ENCODE measurements at places on chromosomes 7 and 10.

- H3K4me3 ChIP-seq: no peak overlapping the region
- H3K36me3 ChIP-seq: no peaks in the 10 kb centered on the region
- DNase-seq: no peak
- no peak overlapping the region for H3K27ac ChIP-seq
These were observed 8.5 kb downstream of the PDZD8 start for GRCh38 chr10:117366741-117367140.

- H3K36me3 ChIP-seq: no peaks in the 10 kb centered on the region
- no peaks in the 10 kb centered on the region for H3K27me3 ChIP-seq
- H3K27ac ChIP-seq: no peak overlapping the region
- no peak for DNase-seq
- H3K4me3 ChIP-seq: no peak overlapping the region
These were observed 22.9 kb downstream of the SORCS1 start for GRCh38 chr10:107141524-107142061.

DNA sequence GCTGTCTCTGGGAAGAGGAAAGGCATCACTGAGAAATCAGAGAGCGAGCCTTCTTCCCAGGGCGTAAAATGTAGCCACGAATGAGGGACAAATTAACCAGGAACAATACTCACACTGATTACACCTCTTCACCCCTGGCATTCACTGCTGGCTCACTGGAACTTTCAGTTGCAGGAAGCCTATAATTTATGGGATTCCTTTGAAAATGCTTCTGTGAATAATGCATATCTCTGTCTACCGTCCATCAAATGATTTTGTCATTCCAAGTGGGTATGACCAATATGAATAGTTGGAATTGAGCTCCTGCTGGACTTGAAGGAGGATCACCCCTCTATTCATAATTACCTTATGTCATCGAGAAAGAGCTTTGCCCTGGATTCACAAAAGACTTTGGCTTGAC lies 360.3 kb upstream of the FZD8 start:
- no peak overlapping the region for H3K27ac ChIP-seq
- no peaks in the 10 kb centered on the region for H3K4me1 ChIP-seq
- no peak for DNase-seq

DNA sequence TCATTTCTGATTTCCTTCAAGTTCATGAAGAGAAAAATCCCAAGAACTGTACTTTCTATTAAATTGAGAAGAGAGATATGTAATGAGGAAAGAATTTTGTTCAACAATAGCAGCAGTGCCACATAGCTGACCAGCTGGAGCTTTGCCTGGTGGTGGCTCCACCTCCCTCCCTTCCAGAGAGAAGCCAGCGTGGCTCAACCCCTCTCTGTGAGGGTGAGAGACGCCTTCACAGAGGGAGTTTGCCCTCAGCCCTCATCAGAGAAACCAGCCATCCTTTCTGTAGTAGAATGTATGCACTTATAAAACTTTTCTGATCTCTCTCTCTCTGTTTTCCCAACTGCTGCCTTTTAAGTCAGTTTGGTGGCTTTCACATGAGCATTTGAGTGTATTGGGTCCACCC lies 20.5 kb upstream of the COL1A2 start:
- no peak overlapping the region for H3K4me3 ChIP-seq
- no peaks in the 10 kb centered on the region for H3K4me1 ChIP-seq
- no peak overlapping the region for H3K27ac ChIP-seq
- no peaks in the 10 kb centered on the region for H3K36me3 ChIP-seq

DNA sequence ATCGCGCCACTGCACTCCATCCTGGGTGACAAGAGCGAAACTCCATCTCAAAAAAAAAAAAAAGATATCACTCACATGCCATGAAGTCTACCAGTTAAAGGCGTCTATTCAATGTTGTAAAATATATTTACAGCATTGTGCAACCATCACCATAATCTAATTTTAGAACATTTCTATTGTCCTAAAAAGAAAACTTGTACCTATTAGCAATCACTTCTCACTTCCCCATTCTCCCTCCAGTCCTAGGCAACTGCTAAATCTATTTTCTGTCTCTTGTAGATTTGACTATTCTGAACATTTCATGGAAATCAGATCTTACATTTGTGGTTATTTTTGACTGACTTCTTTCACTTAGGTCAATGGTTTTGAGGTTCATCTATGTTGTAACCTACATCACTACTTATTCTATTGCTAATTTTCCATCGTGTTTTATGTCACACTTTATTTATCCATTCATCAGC lies 25.2 kb upstream of the OTUD1 start:
- H3K4me3 ChIP-seq: no peak overlapping the region
- DNase-seq: no peak
- no peaks in the 10 kb centered on the region for H3K27me3 ChIP-seq

GRCh38 chr7:42174391-42174912 lies 62.6 kb downstream of the GLI3 start:
- H3K27ac ChIP-seq: no peak overlapping the region
- no peak for DNase-seq
- H3K27me3 ChIP-seq: no peaks in the 10 kb centered on the region
- no peak overlapping the region for H3K4me3 ChIP-seq
- H3K36me3 ChIP-seq: no peaks in the 10 kb centered on the region

DNA sequence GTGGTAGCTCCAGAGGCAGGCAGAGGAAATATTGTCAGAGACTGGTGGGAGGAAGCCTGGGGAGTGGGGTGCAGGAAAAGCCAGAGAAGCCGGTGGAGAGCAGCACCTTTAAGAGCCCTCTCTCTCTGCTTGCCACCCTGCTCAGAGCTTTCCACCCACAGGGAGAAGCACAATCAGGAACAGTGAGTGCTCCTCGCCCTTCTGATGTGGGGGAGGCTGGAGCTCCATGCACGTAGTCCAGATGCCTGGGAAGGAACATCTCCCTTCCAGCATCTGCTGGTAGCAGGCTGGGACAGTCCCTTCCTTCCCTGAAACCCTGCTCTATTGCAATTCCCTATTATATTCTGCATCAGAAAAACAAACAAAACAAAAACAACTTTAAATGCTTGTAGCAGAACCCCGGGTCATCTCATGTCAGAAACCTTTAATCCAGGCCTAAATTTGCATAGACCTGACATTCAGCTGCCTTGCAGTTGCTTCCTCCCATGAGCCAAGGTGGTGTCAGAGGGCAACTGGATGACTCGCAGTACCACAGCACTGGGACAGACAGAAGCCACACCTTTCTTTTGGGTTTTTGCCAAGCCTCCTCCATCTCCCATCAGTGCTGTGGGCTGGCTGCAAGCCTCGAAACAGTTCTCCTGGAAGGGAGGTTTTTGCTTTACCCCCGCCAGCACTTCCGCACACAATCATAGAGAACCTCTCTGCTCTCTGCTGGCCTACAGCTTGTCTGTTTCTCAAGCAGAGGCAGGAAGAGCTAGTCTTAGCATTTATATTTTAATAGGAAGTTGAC lies 13.1 kb downstream of the AVPI1 start:
- H3K4me1 ChIP-seq: no peaks in the 10 kb centered on the region
- no peak overlapping the region for H3K4me3 ChIP-seq
- peaks cover 23% of the 10 kb centered on the region for H3K36me3 ChIP-seq
- no peak for DNase-seq
- no peak overlapping the region for H3K27ac ChIP-seq
- H3K27me3 ChIP-seq: no peaks in the 10 kb centered on the region

- H3K27ac ChIP-seq: no peak overlapping the region
- H3K36me3 ChIP-seq: no peaks in the 10 kb centered on the region
- H3K27me3 ChIP-seq: peaks cover 22% of the 10 kb centered on the region
- H3K4me1 ChIP-seq: peaks cover 7% of the 10 kb centered on the region
- no peak overlapping the region for H3K4me3 ChIP-seq
These were observed 529 bp downstream of the CLDN3 start for GRCh38 chr7:73769481-73770001.

DNA sequence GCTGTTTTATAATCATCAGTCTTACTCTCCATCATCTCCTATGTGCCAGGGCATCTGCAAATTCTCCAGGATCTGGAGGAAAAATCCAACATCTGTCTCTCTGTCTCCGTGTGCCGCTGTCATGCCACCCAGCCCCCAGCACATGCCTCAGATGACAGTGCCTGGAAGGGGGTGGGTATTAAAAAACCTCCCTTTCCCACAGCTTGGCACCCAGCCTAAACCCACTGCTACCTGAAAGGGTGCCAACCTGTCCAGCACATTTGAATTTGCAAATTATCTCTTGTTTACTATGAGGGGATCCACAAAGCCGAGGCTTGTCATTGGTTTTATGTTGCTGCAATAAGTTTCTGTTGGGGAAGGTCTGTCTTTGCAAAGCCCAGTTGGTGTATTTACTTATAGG lies 73.1 kb downstream of the EMX2 start:
- H3K4me1 ChIP-seq: no peaks in the 10 kb centered on the region
- H3K36me3 ChIP-seq: no peaks in the 10 kb centered on the region
- no peak for DNase-seq
- H3K27me3 ChIP-seq: no peaks in the 10 kb centered on the region
- H3K27ac ChIP-seq: no peak overlapping the region

GRCh38 chr7:123193235-123193634 lies 6.5 kb downstream of the SLC13A1 start:
- H3K27ac ChIP-seq: no peak overlapping the region
- H3K27me3 ChIP-seq: no peaks in the 10 kb centered on the region
- no peaks in the 10 kb centered on the region for H3K4me1 ChIP-seq
- H3K36me3 ChIP-seq: no peaks in the 10 kb centered on the region

GRCh38 chr7:28528899-28529298 lies 116.6 kb downstream of the CREB5 start:
- H3K36me3 ChIP-seq: no peaks in the 10 kb centered on the region
- H3K4me3 ChIP-seq: no peak overlapping the region
- H3K27me3 ChIP-seq: no peaks in the 10 kb centered on the region
- H3K4me1 ChIP-seq: no peaks in the 10 kb centered on the region
- H3K27ac ChIP-seq: no peak overlapping the region

DNA sequence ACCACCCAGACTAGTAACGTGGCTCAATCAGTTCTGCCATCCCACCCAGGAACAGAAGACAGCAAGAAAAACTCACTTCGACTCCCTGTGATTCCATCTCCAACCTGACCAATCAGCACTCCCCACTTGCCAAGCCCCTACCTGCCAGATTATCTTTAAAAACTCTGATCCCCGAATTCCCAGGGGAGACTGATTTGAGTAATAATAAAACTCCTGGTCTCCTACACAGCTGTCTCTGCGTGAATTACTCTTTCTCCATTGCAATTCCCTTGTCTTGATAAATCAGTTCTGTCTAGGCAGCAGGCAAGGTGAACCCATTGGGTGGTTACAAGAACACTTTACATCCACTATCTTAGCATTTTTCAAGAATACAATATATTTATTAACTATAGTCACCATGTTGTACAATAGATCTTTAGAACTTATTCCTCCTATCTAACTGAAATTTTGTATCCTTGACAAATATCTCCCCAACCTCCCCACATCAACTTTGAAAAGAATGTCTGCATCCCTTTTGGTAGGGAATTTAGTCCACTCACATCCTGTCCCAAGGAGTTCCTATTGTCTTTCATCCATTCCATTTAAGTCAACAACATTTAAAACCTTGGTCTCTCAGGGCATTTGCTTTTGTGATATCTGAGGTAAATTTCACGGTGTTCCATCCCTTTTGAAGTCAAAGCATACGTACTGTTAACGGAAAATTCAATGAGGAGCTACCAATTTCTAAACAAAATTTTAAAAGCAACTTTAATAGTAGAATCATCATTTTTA lies 163.7 kb downstream of the MACC1 start:
- H3K27ac ChIP-seq: no peak overlapping the region
- DNase-seq: no peak
- H3K4me3 ChIP-seq: no peak overlapping the region
- no peaks in the 10 kb centered on the region for H3K36me3 ChIP-seq
- H3K4me1 ChIP-seq: no peaks in the 10 kb centered on the region

GRCh38 chr7:66634816-66635215 lies 6.1 kb downstream of the KCTD7 start:
- H3K4me1 ChIP-seq: peaks cover 25% of the 10 kb centered on the region
- no peaks in the 10 kb centered on the region for H3K27me3 ChIP-seq
- H3K36me3 ChIP-seq: peaks cover 39% of the 10 kb centered on the region
- no peak overlapping the region for H3K27ac ChIP-seq

DNA sequence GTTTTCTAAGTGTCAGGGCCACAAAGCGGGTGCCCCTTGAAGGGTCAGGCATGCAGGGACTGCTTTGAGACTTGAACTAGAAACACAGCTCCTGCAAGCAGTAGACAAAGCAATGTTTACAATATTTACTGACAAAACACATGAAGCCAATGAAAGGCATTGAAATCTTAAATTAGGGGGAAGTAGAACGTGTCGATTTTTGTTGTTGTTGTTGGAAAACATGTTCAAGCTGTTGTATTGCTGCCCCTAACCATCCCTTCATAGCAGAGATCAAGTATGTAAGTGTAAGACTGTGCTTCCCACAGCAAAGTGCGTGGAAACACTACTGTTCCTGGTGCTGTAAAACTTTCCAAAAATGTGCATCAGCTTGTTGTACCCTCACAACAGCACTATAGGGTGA lies 131.6 kb upstream of the MGMT start:
- no peak overlapping the region for H3K4me3 ChIP-seq
- no peak for DNase-seq
- no peak overlapping the region for H3K27ac ChIP-seq

GRCh38 chr10:48253970-48254657 lies 20.4 kb downstream of the FRMPD2 start:
- H3K4me3 ChIP-seq: no peak overlapping the region
- peaks cover 7% of the 10 kb centered on the region for H3K27me3 ChIP-seq
- H3K27ac ChIP-seq: no peak overlapping the region
- no peaks in the 10 kb centered on the region for H3K36me3 ChIP-seq
- H3K4me1 ChIP-seq: no peaks in the 10 kb centered on the region

DNA sequence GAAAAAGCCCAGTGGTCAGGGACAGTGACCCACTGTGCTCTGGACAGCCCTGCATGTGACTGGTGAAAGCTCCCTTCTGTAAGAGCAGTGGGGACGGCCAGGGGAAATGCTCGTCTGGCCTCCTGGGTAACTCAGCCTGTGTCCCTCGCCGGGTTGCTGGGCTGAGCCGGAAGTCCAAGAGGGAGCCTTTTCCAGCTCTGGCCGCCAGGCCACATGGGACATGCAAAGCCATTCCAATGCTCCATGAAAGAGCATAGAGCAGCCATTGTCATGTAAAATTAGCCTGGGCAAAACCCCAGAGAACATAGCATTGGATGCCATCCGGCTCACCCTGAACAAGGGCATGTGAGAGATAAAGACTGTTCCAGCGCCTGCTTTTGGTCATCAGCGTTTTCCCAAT lies 64.9 kb upstream of the ADRB1 start:
- H3K36me3 ChIP-seq: no peaks in the 10 kb centered on the region
- no peak overlapping the region for H3K27ac ChIP-seq
- no peak overlapping the region for H3K4me3 ChIP-seq
- DNase-seq: no peak
- no peaks in the 10 kb centered on the region for H3K27me3 ChIP-seq

DNA sequence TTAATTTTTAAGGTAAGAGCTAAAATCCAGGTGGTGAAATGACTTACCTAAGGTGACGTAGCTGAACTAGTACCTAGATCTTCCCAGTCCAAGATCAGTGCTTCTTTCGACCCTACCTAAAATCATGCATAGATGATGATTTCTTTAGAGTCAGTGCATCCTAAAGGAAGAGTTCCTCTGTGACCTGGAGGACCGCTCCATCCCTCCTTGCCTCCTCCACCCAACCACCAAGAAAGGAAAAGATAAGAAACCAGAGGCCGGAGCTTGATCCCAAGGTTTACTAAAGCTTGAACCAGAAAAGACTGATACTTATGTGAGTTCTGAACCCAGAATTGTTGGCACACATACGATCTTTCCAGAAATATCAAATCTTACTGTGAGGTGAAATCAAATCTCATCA lies 101.8 kb downstream of the CABCOCO1 start:
- no peaks in the 10 kb centered on the region for H3K27me3 ChIP-seq
- no peak for DNase-seq
- H3K4me3 ChIP-seq: no peak overlapping the region
- no peaks in the 10 kb centered on the region for H3K36me3 ChIP-seq
- H3K27ac ChIP-seq: no peak overlapping the region

GRCh38 chr10:126687121-126687606 lies 16.7 kb upstream of the C10orf90 start:
- no peaks in the 10 kb centered on the region for H3K4me1 ChIP-seq
- H3K27ac ChIP-seq: no peak overlapping the region
- no peaks in the 10 kb centered on the region for H3K27me3 ChIP-seq
